ENCODE measurements at places on chromosomes 2 and 18.

DNA sequence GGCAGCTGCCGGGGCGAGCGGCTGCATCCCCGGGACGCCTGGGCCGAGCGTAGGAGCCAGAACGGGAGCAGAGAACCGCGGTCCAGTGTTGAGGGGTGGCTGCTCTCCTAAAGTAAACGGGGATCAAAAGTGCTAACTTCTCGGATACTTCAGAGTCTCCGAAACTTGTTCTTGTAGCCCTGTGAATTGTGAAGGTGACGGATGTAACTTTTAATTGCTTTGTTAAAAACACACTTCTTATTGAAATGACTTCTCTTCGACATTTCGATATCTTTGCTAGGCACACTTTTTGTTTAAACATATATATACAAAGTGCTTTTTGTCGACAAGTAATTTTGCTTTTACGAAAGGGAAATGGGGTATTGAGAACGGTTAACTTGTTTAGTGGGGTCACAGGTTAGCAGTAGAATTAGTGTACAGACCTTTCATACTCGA, 540 bp downstream of the ATP9B start:
- no peak for DNase-seq

DNA sequence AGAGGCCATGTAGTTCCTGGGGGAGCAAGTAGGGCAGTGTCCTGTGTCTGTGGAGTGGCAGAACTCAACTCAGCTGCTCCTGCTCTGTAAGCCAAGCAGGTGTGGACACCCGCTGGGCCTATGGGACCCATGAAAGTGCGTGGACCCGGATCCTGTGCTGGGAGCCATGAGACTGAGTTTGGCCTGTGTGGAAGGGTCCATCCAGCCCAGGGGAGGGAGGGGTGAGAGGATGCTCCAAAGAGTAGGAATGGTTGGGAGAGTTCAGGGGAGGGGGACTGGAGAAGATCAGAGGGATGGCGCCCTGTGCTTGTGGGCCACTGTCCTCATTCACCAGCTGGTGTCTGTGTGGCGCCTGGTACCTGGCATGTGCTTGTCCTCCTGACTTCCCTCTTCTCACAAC, 226.4 kb upstream of the HS6ST1 start:
- no peak for DNase-seq

- no peak for DNase-seq
These were observed at the start of gene PID1 for GRCh38 chr2:229270551-229271410. Gene PID1 (minus strand): TSS chr2:229271287. CDS start chr2:229271043, 244 bp downstream.

- no peak for DNase-seq
These were observed 8.4 kb upstream of the NMI start for GRCh38 chr2:151297882-151298281.

GRCh38 chr18:47285456-47285855, 34.0 kb upstream of the SKOR2 start:
- DNase-seq = no peak

DNA sequence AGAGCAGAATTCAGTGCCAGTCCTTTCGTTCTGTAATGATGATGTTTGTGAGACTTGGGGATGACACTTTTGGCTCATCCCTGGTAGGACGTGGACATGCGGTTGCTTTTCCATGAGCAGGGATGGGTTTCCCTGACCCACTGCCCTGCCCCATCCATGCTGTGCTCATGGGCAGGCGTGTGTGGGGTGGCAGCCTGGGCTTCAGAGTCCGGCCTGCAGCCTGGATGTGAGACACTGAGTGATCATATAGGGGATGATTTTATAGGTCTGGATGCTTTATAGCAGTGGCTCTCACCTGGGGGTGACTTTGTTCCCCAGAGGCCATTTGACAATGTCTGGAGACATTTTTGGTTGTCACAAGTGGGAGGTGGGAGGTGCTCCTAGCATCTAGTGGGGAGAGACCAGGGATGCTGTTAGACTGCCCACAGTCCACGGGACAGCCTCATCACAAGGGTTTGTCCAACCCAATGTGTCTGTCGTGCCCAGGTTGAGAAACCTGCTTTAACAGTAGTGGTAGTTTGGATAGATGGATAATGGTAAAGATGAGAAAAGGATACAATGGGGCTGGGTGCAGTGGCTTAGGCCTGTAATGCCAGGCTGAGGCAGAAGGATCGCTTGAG, 38.9 kb downstream of the LDLRAD4 start:
- no peak for DNase-seq

- no peak for DNase-seq
These were observed 30.3 kb upstream of the RMP24 start for GRCh38 chr18:35942133-35942532.

- DNase-seq = no peak
These were observed 36.3 kb downstream of the BMP10 start for GRCh38 chr2:68834737-68835376.

DNA sequence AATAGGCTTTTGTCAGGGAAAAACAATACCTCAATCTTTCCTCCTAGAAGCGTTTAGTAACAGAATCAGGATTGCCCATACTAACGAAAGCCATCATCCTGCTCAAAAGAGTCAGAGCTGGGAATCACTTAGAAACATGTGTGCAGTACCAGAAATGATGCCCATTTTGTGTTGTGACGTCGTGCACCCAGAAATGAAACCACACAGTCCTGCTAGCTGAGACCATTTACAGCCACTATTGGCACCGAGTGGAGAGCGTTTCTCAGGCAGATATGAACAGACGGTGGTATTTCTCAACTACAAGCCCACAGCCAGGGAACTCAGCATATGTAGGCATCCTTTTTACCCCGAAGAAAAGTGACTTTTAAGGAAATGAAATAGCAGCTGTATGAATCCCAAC, 284.3 kb upstream of the LRATD1 start:
- no peak for DNase-seq

DNA sequence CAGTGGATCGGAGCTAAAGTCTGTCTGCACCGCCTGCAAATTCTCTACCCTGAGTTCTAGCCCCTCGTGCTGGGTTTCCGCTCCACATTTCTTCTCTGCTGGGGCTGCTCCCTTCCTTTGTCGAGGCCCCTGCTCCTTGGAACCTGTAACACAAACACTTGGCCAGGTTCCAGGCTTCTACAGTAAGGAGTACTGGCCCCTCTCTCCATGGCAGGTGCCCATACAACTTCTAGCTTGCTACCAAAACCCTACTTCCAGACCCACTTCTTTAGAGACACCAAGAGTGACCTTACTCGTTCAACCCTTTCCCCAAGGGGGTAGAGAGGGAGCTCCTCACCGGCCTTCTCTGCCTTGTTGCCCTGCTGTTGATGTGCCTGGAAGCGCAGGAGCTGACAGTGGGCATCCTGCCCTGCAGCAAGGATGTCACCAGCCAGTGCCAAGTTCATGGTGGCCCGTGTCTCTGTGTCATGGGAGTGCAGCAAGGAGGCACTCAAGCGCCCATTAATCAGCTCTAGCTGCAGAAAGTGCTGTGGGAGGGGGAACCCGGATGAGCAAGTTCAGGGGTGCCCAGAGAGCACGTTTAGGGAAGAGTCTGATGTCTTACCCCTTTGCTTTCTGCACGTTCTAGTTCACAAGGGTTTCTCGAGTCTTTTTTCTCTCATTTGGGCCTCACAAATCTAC, 1.1 kb downstream of the PREB start:
- no peak for DNase-seq

DNA sequence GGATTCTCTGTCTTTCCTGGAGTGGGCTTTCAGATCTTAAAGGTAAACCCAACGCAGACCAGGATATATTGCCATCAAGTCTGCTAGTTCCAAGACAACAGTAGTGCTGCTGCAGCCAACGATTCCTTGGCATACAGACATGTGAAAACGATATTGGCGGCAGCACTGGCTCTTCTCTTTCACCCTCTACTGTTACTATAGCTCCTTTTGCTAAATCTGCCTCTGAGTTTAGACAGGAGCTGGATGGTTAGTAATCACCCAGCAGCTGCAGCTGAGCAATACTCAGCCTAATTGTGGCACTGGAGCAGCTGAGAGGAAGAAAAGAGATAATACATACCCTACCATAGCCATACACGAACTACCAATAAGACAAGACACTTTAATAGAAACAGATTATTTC, 4.0 kb downstream of the YES1 start:
- DNase-seq = no peak

DNA sequence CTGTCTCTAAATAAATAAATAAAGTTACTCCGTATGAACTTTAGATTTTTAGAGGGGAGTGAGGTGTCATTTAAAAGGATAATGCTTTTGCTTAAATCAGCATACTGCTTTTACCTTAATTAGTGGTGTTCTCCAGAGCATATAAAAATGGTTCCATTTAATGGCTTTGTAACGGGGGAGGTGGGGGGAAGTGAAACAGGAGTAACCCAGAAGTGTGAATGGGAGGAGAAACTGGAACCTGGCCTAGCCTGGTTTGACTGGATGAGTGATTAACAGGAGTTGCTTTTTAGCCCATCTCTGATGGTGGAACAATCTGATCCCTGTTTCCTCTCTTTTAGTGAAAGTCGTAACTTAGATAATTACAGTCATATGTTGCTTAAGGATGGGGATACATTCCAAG, 1.6 kb downstream of the CNDP2 start:
- DNase-seq = no peak

DNA sequence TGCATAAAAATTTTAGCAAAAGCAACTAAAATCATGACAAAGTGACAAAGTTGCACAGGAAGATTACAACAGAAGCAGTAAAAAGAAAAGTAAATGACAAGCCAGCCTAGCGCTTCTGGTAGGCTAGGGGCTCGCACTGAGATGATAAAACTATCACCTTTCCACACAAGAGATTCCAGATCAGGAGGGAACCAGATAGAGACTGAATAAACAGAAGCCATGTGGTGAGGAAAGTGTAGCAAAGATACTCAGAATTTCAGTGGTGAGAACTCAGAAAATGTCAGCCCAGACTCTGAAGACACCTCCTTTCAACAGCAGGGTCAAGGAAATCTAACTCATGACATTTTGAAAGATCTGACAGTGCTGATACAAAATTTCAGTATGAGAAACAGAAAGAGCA, 77.4 kb upstream of the DNAJC10 start:
- no peak for DNase-seq

DNA sequence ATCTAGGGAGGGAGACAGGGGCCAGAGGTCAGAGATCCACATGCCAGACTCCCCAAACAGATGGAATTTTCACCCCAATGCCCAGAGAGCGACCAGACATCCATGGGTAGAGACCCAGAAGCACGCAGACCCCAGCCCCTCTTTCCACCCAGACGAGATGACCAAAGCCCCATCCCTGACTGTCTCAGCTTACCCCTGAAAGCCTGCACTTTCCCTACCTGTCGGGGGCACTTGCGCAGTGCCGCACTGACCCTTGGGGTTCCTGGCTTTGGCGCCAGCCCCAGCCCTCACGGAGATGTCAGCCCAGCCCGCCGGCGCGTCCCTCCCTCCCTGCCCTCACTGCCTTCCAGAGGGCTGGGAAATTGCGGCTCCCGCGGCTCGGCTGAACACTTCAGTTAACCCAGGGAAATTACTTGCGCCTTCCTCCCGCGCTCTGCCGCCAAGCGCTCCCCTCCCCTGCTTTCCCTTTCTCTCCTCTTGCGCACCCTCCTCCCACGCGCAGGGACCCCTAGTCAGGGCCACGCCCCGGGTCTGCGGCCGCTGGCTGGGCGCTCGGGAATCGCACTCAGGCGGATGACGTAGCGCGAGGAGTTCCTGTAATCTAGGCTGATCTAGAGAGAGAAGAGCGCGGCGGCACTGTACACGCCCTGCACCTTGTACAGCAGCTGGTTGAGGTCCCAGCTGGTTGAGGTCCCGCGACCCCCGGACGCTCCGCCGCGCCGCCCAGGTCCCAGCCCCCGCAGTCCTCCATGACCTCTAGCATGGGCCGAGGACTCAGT, 12.0 kb downstream of the ALPG start:
- no peak for DNase-seq

DNA sequence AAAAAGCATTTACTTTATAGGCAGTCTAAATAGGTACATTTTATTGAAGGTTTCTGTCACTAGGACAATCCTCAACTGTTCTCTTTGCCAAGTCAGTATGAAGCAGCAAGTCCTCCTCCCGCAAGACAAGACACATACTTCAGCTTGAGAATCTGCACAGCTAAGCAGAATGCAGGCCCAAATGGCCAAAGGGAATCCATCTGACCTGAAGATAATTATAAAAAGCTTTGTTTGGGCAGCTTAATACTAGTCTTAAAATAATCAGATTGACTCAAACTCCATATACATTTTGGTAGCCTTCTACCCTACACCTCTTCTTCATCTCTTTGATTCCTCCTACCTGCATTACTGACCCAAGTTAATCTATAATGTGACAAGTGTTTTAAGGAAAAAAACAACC, 1.8 kb downstream of the LANCL1 start:
- no peak for DNase-seq

- DNase-seq = no peak
These were observed 824.0 kb downstream of the DCDC2C start for GRCh38 chr2:4527416-4527815.

DNA sequence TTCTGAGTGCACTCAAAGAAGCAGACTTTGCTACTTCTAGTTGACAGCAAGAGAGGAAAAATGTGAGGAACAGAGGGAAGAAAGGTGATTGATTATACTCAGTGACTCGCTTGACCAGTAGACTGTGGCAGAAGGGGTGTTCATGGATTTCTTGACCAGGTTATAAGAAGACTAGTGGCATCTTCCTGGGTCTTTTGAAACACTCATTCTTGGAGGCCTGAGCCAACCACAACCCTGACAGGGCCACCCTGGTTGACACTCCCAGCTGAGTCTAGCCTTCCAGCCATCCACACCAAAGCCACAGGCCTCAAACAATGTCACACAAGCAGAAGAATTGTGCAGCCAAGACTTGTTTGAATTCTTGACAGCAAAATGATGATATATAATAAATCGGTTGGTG, 366.3 kb downstream of the SS18 start:
- no peak for DNase-seq

- DNase-seq = no peak
These were observed 92.4 kb downstream of the DYSF start for GRCh38 chr2:71545572-71546274.

DNA sequence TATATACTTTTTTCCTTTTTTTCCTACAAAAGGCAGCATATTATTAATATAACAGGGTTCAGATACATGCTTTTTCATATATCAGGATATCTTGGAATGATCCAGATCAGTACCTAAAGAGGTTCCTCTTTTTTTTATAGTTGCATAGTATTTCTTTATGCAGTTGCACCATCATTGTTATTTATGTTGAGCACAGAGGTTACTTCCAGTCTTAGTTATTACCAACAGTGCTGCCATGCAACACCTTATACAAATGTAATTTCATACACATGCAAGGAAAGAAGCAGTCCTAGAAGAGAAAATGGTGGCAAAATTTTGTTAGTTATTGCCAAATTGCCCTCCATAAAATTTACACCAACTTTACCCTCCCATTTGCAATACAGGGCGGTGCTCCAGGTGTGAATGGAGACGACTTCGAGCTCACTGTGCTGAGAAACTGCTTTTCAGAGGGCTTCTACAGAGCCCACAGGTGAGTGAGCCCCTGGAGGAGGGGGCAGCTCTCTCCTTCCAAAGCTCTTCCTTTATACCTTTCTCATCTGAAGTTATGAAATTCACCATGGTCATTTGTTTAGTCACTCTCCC, 30.0 kb upstream of the KCMF1 start:
- no peak for DNase-seq

DNA sequence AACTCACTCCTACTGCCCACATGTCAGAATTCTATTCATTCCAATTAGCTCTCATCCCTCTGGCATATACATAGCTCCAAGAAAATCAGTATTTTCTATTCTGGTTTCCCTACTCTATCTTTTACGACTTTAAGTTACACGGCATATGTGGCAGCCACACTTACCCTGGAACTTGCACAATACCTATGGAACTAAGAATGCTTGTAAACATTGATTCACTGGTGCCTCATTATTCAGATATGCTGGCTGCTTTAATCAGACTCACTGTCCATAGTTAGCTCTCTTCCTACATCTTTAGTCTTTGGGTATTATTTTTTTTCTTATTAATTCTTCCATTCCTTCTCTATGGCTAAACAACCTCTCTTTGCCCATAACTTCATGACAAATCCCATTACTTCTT, 1519.9 kb upstream of the ACVR2A start:
- no peak for DNase-seq
